Stimulated activated CD4-positive, alpha-beta T cell treated with anti-CD3 and anti-CD28 coated beads, Interleukin-1b, Interleukin-23, amount 100 ng/mL, for 1 hour (primary cell): ENCODE measurements at places on chromosomes 7 and 10.

GRCh38 chr7:102125127-102125596 is 161.5 kb upstream of the SH2B2 start:
- DNase-seq: no peak

GRCh38 chr10:14605231-14605925 is 169.3 kb downstream of the FAM107B start:
- DNase-seq: no peak

DNA sequence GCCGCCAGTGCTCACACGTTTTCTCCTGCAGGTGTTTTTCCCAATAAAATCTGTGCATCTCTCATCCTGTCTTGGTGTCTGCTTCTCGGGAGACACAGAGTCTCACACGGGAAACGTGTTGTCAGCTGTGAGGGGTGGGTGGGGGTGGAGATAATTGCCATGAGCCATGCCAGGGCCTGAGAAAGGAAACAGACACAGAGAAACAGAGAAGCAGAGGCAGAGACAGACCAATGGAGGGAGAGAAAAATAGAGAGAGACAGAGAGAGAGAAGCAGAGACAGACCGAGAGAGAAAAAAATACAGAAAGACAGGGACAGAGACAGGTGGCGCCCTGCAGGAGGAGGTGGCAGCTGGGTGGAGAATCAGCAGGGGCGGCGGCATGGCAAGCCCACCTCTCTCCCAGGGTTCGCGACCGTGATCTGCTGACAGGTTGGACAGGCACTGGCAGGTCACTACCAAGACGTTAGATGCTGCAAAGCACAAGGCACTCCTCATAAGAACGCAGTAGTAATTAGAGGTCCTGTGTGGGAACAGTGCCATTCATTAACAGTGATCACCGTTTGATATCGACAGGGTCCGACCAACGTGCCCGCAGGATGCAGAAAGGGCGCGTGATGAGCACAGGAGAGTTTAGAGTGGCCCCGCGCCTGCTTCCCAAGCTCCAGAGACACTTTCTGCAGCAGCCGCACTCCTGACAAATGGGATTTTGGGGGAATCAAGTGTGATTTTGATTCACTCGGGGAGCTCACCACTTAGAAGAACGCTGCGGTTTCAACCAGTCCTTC is 70.5 kb upstream of the INSIG1 start:
- no peak for DNase-seq

- DNase-seq: no peak
These were observed 146.8 kb downstream of the CYP26A1 start for GRCh38 chr10:93220296-93221170.

DNA sequence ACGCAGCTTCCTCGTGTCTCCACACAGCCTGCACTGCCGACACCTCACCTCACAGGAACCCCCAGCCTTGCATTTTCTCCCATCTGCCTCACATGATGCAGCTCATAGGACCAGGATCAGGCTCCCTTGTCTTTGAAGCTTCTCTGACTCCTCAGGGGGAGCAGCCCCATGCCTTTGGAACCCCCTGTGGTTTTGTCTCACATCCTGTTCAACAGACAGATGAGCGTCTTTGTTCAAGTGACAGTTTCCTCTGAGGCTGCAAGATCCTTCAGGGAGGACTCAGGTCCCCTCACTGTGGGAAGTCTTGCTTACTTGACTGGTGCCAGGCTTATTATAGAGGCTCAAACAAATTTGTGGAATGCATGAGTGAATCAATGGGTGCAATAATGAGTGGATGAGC is 667.1 kb downstream of the INHBA start:
- no peak for DNase-seq

DNA sequence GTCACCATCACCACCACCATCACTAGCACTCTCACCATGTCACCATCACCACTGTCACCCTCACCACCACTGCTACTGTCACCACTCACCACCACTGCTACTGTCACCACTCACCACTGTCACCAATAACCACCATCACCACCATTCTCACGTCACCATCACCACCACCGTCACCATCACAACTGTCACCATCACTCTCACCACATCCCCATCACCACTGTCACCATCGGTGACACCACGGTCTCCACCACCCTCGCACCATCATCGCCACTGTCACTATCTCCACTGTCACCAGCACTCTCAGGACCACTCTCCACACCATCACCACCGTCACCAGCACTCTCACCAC is 130.4 kb downstream of the MAD1L1 start:
- no peak for DNase-seq

GRCh38 chr7:140623980-140624379 is 16.6 kb downstream of the DENND2A start:
- DNase-seq: no peak

- DNase-seq: no peak
These were observed 15.1 kb downstream of the BCAP29 start for GRCh38 chr7:107594961-107595737.

DNA sequence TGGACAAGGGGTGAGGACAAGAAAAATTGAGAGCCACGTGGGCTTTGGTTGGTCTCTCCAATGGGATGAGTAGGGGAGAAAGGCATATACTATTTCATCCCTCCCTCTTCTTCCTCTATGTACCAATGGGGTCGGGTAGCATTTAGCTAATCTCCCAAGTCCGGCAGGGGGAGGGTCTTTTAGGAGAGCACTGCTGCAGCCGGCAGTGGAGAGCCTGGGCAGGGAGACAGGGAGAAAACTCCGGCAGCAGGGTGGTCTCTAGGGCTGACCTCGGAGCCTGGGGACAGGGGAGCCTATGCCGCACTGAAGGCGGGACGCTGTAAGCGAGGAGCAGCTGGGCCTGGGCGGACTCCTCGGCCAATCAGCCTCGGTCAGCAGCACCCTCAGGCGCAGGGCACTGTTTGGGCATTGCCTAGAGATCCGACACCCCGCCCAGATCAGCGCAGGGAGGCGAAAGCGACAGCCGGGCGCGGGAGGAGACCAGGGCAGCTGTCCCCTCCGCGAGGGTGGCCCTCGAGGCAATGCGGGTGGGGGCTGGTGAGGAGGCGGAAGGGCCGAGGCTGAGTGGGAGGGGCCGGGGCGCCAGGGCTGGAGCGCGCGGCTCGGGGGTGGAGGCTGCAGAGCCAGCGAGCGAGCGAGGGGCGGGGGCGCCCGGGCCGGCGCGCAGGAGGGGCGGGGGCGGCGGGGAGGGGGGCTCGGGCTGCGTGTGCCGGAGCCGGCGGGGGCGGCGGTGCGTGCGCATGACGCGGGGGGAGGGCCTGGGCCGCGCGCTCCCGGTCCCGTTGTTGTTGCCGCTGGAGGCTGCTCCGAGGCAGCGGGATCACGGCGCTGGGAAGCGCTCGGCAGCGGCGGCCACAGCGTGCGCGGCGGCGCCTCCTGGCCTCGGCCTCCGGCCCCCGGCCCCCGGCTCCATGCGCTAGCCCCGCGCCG is at the start of gene AGAP3:
Gene AGAP3, plus strand, starts transcription at position 785 of the 930 bp plus-strand sequence. CDS start 267 bp downstream, outside the sequence.
- no peak for DNase-seq

- DNase-seq: no peak
These were observed 8.0 kb upstream of the TNRC18 start for GRCh38 chr7:5431560-5432015.

DNA sequence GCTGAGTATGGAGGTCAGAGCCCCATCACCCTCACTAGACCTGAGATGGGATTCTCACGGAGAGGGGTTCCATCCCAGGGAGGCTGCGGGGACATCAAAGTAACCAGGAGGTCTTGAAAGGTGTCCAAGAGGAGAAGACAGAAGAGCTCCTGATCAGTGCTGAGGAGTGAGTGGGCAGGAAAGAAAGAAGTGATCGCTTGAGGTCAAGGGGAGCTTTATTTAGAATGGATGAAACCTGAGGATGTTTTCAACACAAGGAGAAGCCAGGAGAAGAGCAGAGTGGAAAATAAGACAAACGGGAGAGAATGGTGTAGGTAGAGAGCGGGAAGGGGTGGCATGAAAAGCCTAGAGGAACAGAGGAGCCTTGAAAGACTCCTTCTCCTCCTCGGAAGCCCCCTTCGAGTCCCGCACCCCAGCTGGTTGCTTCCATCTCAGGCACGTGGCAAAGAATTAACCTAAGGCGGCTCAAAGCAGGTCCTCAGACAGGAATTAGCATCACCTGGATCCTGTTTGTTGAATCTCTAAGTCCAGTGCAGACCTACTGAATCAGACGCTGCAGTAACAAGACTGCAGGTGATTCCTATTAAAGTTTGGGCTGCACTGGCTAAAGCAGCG is 5.8 kb downstream of the SVIL start:
- no peak for DNase-seq

DNA sequence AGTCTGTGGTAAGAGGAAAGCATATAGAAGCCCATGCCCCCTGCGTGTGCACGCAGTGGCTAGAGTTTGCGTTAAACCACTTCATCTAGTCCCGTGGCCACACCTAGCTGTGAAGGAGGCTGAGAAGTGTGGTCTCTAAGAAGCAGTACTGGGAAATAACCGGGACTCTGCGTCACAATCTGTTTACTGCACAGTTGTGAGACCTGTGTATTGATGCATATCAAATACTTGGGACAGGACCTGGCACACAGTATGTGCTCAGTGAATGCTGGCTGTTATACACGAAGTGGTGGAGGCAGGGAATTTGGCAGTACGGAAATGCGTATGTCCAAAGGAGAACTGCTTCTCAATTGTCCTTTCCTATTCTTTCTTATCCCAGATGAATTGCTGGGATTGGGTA is 149.5 kb downstream of the ARHGAP21 start:
- no peak for DNase-seq

- no peak for DNase-seq
These were observed 1.1 kb downstream of the TSC22D4 start for GRCh38 chr7:100477871-100478267.

DNA sequence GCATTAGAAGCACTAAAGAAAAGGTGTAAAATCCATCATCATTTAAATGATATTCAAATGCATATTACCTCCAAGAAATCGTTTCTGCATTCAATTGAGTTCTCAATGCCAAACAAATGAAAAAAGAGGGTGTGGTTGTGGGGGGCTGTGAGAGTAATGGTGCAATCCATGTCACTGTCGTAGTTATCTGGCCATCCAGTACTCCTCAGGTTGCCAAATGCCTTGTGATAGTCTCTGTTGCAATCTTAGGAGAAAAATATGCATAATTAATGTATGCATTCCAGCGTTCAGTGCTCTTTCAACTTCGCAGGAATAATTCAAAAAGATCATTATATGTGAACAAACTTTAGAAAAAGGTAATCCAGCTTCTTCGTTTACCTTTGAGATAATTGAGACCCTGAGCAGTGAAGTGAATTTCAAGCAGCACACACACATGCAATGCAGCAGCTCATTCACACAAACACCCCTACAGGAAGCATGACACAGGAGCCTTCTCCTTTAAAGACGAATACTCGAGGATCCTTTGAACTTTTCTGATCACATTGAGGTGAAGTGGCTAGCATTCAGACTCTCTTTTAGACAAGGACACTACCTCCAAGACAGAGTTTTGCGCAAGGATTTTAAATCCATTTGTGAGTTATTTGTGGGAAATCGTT is 73.4 kb downstream of the OR13A1 start:
- no peak for DNase-seq

GRCh38 chr10:12221323-12222298 is 25.6 kb downstream of the CDC123 start:
- no peak for DNase-seq

GRCh38 chr7:69739931-69740431 is 141.7 kb downstream of the AUTS2 start:
- DNase-seq: no peak

GRCh38 chr7:45701701-45702510 is 127.7 kb downstream of the ADCY1 start:
- no peak for DNase-seq

DNA sequence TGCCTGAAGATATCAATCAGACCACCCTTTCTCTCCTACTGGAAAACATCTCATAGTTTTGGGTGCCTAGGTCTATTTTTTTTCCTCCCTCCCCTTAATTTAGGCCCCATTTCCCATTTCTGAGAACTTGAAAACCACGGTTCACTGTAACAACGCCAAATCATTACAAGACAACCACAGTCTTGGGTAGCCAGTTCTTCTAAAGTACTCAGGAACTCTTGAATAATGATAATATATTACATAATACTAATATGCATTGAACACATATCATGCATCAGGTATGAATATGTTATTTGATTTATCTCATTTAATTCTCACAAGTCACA is 185.1 kb upstream of the ADO start:
- DNase-seq: no peak

- no peak for DNase-seq
These were observed 275.0 kb downstream of the PTEN start for GRCh38 chr10:88138319-88138848.

- peak; percentile 13 for DNase-seq
These were observed 622 bp downstream of the CPEB3 start for GRCh38 chr10:92290076-92290836.

DNA sequence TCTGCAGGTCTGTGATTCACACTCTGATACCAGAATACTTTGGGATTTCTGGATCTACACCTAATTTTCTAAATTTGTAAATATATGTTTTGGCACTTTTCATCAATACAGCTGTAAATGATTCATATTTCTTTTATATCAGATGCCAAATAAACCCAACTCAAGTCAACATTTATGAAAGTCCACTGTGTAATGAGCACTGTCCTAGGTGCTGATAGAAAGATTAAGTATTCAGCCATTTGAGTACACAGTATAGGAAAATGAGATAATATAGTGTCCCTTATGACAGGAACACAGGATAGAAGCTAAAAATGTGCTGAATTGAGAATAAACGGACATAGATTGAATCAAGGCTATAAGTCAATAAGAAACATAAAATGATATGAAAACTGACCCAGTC is 6.4 kb downstream of the ANXA7 start:
- DNase-seq: no peak

DNA sequence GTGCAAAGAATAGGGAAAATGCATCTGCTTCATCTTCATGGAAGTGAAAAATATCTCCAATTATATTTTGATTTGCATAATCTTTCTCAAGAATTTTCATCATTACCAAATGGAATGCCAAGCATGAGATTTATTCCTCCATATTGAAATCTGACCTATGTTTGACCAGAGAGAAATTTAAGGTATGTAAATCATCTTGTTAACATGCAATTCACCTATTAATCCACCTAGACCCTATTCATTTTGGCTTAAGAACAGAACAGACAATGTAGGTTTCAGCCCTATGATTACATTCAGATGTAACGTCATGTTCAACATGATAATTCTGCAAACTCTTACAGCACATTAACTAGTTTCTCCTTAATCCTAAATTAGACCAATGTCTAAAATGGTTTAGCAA is 30.8 kb upstream of the TMEM140 start:
- DNase-seq: no peak

GRCh38 chr7:40474790-40475680 is 340.2 kb downstream of the SUGCT start:
- no peak for DNase-seq

DNA sequence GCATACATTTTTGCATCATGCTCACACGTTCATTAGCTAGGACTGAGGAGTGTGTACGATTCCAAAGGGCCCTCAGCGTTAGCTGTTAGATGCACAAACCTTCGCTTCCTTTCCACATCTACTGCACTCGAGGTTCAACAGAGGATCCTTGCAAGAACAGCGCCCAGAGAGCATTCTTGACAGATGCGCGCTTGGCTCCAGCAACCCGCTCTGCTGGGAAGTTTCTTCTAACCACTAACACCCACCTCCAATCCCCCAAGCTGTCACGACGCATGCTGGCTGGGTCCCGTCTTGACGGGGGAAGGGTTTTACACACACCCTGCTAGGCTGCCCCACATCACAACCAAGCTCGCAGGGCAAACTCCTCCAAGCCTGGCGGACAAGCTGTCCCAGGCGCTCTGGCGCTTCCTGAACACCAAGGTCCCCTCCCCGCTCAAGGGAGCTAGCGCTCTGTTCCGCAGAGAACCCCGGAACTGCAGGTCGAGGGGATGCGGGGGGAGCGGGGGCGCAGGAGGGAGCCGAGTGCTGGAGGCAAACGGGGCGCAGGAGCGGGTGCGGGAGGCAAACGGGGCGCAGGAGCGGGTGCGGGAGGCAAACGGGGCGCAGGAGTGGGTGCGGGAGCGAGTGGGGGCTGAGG is 653 bp upstream of the ADRB1 start:
- no peak for DNase-seq

- DNase-seq: no peak
These were observed at the start of gene DNAJC12 for GRCh38 chr10:67837541-67838314. Gene DNAJC12 (minus strand): TSS chr10:67838188. CDS start chr10:67838011, 177 bp downstream.
